Right renal cortex interstitium (tissue), 3 donors: ENCODE measurements at places on chromosomes 12 and 14. TPM values are rescaled to one million over a fixed set of nuclear protein-coding genes. Genes with fewer than 3 reads are reported as not detected.

DNA sequence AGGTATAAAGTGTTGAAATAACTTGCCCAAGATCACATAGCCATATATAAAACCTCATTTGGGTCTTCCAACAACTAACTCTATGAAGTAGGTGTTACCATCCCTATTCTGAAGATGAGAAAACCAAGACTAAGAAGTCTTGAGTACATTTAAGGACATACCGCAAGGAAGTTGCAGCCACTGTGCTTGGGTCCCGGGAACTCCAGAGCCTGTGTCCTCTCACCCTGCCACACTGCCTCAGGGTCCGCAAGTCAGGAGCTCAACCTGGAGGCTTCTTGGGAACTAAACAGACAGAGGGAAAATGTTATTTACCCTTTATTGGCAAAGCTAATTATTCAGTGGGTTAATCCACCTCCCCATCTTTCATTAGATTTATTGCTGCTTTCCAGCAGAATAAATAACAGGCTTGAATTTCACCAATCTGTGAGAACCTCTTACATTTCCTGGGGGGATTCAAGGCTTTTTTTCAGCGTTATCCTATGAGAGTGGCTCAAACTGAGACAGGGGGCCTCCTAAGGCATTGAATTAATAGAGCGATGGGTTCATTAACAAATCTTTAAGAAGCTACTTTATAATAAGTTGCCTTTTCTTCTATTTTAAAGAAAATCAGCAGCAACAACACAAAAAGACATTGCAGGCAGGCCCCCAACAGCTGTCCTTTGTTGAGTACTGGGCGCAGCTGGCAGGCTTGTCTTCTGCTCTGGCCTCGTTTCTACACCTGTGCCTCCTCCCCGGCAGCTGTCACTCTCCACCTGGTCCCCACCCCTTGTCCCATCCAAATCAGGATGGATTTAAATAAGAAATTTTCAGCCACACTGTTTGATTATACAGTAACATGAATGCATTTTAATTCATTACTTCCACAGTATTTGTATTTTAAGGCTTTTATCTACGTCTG, 25.3 kb downstream of the PHLDA1 start:
- no peak for DNase-seq

DNA sequence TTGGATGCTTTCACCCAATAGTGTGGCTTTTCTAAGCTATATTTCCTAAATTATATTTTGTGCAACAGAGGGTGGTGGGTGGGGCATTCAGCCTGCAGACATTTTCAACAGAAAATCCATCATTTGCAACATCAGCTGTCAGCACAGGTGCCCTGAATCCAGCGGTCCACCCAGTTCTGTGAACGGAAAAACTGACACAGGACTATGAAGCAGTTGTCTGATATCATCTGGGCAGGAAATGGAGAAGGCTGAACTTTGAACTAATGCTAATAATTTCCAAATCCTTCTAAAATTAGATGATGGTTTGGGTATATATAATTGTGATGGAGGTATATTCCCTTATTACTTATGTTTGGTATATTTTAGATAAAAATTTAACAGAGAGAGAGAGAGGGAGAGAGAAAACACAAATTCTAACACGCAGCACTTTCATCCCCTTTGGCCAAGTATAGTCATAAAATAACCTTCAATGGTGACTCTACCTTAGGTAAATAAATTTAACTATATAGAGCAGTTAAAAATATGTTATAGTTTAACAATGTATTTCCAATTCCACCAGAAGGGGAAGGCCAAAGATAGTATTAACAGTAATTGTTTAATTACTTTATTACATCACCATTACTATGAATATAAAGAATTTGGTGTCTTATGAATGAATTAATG, 58.3 kb upstream of the PTPRB start:
- no peak for DNase-seq

- DNase-seq: no peak
Measured at GRCh38 chr12:3075315-3075714, 1.9 kb upstream of the TSPAN9 start.

GRIN2B gene
- 0.76 TPM for polyA plus RNA-seq
